GM23338 (cell line): ENCODE measurements at places on chromosomes 7 and 10. TPM values are rescaled to one million over a fixed set of nuclear protein-coding genes. Genes with fewer than 3 reads are reported as not detected.

The CHCHD2 gene
- polyA plus RNA-seq = 0.94 and 1.8 TPM in 2 replicates

The PLEKHS1 gene
- polyA plus RNA-seq = not detected in 2 replicates

The NODAL gene
- polyA plus RNA-seq = 11.2 and 12.0 TPM in 2 replicates

The LIPN gene
- polyA plus RNA-seq = not detected in 2 replicates

The PRKAR2B gene
- polyA plus RNA-seq = 50.6 and 76.8 TPM in 2 replicates

The CDK6 gene
- 7.1 and 7.4 TPM in 2 replicates for polyA plus RNA-seq

The ZNF804B gene
- polyA plus RNA-seq = not detected in 2 replicates

The VPS37D gene
- 1.8 and 2.2 TPM in 2 replicates for polyA plus RNA-seq

The ABCB1 gene
- 0.42 and 0.53 TPM in 2 replicates for polyA plus RNA-seq

The CLRN3 gene
- polyA plus RNA-seq = not detected in 2 replicates

The AKR1C4 gene
- polyA plus RNA-seq = not detected in 2 replicates

The CYP3A4 gene
- not detected in 2 replicates for polyA plus RNA-seq

The ADCYAP1R1 gene
- 1.7 and 1.8 TPM in 2 replicates for polyA plus RNA-seq

The ASAH2 gene
- polyA plus RNA-seq = 0.92 and 1.8 TPM in 2 replicates

The MTERF1 gene
- 11.2 and 14.5 TPM in 2 replicates for polyA plus RNA-seq

The BTBD16 gene
- polyA plus RNA-seq = not detected in 2 replicates

The OR2A25 gene
- not detected in 2 replicates for polyA plus RNA-seq

The HDAC9 gene
- polyA plus RNA-seq = 5.7 and 8.3 TPM in 2 replicates

The FFAR4 gene
- polyA plus RNA-seq = 0.06 TPM in 1 of 2 replicates, not detected in the other

The AGAP4 gene
- 17.6 and 19.9 TPM in 2 replicates for polyA plus RNA-seq

The IFIT2 gene
- 0.10 and 0.24 TPM in 2 replicates for polyA plus RNA-seq

The TBC1D12 gene
- 2.3 and 5.2 TPM in 2 replicates for polyA plus RNA-seq

The ARHGAP22 gene
- polyA plus RNA-seq = 4.8 and 5.5 TPM in 2 replicates

The SPDYE8 gene
- 0.14 and 0.34 TPM in 2 replicates for polyA plus RNA-seq

The FAM25G gene
- polyA plus RNA-seq = not detected in 2 replicates

The CASP7 gene
- polyA plus RNA-seq = 2.1 and 2.5 TPM in 2 replicates

The RASA4B gene
- polyA plus RNA-seq = 0.99 and 1.1 TPM in 2 replicates

The EEPD1 gene
- polyA plus RNA-seq = 4.1 and 6.0 TPM in 2 replicates

The IL2RA gene
- not detected in 2 replicates for polyA plus RNA-seq

The CCDC3 gene
- polyA plus RNA-seq = 1.4 and 1.9 TPM in 2 replicates

The ZP3 gene
- polyA plus RNA-seq = 9.6 and 15.2 TPM in 2 replicates

The MYO1G gene
- 0.11 and 0.31 TPM in 2 replicates for polyA plus RNA-seq

The DRGX gene
- polyA plus RNA-seq = not detected in 2 replicates

The OR2A12 gene
- not detected in 2 replicates for polyA plus RNA-seq

The ZCCHC24 gene
- 2.0 and 2.9 TPM in 2 replicates for polyA plus RNA-seq

The SFTPA1 gene
- polyA plus RNA-seq = not detected in 2 replicates

The GJD4 gene
- polyA plus RNA-seq = not detected in 2 replicates

The VAX1 gene
- not detected in 2 replicates for polyA plus RNA-seq

The CYP2W1 gene
- not detected in 2 replicates for polyA plus RNA-seq
